ENCODE measurements at places on chromosomes 4 and X. TPM values are rescaled to one million over a fixed set of nuclear protein-coding genes. Genes with fewer than 3 reads are reported as not detected.

Gene LRP2BP
- total RNA-seq: not detected

Gene VEGFC
- 3.1 TPM for total RNA-seq

Gene EDA
- total RNA-seq: 2.5 TPM

- DNase-seq: no peak
These were observed 32.5 kb downstream of the LANCL3 start for GRCh38 chrX:37603938-37604409.

- DNase-seq: no peak
These were observed 248.9 kb downstream of the SLC7A11 start for GRCh38 chr4:137993232-137993631.

Gene PDE5A
- total RNA-seq: 13.9 TPM

Gene DSPP
- not detected for total RNA-seq

Gene P2RY4
- total RNA-seq: not detected

DNA sequence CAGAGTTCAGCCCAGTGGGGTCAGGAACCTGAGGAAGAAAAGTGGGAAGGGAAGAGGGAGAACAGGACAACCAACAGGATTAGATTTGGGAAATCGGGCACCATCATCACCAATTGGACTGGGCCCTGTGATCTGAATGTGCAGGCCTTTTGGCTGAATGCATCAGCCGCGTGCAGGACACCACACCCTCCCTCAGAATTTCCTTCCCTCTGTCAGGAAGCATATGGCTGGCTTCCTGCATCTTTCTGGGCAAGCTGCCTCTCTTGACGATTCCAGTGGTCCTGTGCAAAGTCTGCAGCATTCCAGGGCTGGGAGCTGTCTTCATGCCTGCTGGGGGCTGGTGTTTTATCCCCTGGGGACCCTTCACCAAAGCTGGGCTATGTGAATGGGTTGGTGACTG, 16.4 kb downstream of the MAGEA4 start:
- no peak for DNase-seq

DNA sequence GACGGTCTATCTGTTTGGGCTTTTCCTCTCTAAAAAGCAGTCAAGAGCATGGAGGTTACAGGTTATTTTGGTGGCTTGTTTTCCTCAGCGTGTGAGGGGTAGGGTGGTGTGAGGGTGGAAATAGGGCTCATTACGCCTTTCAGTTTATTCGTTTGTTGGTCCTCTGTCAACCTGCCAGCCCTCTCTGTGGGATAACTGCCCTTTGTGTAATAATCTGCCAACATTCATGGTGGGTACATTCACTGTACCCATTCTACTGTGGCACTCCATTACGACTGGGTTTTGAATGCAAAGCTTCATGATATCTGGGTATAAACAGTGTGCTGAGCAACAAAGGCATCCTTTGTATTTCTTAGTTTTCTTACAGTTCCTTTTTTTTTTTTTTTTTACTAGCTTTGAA, 136.4 kb downstream of the ADGRL3 start:
- DNase-seq: no peak

Gene YY2
- 1.5 TPM for total RNA-seq

DNA sequence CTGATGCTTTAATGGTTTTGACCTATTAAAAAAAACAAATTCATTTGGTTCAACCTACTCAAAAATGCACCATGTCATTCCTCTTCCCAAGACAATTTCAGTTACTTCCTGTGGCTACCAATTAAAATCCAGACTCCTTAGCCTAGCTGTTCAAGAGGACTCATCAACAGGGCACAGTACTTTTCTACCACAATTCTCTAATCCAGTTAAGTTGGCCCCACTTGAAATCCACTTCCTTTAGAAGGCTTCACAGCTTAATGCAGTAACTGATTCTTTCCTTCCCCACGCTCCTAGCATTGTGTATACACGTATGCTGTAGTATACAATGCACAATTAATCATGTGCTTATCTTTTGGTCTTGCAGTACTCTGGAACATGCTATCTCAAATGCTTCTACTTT, 129.8 kb downstream of the UGT8 start:
- DNase-seq: no peak

- DNase-seq: no peak
These were observed 155.8 kb downstream of the ATP10D start for GRCh38 chr4:47640911-47641310.

GRCh38 chr4:95601356-95601755, 52.6 kb upstream of the UNC5C start:
- DNase-seq: no peak

GRCh38 chr4:39235696-39236095, 53.4 kb downstream of the WDR19 start:
- DNase-seq: no peak

Measured in neural crest cell (in vitro differentiated cells).